Activated naive CD4-positive, alpha-beta T cell treated with Interleukin-2 at 50 U/mL for 16 hours (primary cell): ENCODE measurements at places on chromosomes 11 and 22.

- DNase-seq = no peak
Observed at GRCh38 chr11:103125462-103125861, 16.2 kb downstream of the DYNC2H1 start.

- no peak for DNase-seq
Observed at GRCh38 chr22:44721213-44721612, 19.2 kb downstream of the PRR5 start.

DNA sequence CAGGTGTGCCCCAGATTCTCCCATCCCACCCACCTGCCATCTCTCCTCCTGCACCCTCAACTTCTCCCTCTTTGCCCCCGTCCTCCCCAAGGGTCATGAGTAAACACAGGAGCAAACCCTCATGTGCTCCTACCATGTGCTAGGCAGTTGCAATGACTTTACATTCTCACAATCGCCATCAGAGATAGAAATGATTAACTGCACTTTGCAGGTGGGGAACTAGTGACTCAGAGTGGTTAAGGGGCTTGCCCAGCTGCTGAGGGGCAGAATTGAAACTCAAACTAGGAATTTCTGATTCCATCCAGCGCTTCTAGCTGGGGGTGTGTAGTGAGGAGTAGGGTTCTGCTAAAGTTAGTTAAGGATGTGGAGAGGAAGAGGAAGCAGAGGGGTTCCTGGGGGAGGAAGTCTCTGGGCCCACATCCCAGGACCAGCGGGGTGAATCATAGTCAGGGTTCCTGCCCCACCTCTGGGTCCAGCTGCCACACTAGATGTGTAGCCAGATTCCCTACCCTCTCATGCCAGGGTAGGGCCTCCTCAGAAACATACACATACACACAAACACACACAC is 16.0 kb upstream of the PRG2 start:
- DNase-seq = peak; percentile 53

- DNase-seq = no peak
Observed at GRCh38 chr11:21603886-21604285, 589.0 kb upstream of the ANO5 start.

DNA sequence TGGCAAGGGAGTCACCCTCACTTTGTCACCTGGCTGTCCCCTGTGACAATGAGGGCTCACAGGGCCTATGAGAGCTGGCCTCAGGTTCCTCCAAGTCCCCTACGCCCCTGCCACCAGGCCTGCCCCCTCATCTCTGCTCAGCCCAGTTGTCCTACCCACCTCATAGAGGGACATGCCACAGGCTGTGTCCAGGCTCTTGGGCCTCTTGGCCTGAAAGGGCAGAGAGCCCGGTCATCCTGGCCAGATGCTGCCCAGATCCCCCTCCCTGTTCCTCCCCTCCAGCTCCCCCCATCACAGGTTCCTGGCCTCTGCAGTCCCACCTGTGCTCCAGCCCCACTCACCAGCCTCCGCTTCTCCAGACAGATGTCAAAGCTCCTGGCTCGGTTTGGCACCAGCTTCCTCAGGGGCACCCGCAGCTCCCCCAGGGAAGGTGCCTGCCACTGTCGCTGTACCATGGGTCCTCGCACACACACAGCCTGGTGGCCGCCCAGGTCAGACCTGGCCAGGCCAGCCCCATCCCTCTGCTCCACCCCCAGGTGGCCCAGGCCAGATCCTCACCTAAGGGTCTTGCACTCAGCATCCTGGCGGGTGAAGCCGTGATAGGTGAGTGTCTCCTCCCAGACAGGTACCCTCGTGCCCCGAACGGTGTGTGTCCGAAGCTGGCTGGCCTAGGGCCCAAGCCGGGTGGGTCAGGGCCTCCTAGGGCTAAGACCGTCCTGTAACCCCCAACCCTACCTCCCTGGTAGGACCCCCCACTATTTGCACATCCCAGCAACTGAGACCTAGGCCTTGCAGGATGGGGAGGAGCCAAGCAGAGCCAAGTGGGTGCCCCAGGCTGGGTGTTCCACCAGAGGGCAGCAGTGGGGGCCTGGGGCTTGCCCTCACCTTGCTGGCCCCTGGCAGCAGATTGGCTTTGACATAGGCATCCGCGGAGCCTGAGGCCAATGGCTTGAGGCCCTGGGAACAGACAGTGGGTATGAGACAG is 8.3 kb downstream of the NDUFV1 start:
- peak; percentile 65 for DNase-seq

DNA sequence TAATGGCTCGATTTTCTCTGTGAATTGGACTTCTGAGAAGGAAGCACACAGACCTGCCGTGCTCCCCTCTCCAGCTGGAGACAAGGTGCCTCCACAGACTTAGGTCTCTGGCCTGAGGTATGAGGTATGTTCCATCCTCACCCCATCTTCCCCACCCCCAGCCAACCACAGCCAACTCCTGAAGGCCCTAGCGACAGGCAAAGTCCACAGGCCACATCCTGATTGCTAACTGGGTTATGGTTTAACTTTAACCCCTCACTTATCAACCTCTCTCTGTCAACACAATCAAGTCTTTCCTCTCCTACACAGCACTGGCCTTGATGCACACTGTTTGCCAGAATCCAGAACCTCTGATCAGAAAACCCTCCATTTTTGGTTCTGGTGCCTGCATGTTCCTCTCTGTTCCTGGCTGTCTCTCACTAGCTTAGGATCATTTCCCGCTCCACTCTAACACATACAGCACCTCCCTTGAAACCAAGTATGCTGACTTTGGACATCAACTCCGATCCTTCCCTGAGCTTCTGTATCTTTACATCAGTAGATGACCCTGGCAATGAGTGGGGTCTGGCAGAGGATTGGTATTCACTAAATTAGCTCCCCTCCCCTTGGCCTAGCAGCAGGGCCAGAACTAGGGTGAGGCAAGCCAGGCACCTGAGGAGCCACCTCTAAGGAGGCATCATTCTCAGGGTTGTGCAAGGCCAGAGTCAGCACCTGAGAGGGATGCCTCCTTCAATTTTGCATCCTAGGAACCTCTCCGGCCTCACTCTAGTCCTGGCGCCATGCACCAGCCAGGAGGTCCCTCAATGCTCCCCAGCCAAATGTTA is 22.0 kb downstream of the JAML start:
- DNase-seq = peak; percentile 56

- DNase-seq = no peak
Observed at GRCh38 chr11:120959189-120959588, 64.7 kb upstream of the TBCEL start.

DNA sequence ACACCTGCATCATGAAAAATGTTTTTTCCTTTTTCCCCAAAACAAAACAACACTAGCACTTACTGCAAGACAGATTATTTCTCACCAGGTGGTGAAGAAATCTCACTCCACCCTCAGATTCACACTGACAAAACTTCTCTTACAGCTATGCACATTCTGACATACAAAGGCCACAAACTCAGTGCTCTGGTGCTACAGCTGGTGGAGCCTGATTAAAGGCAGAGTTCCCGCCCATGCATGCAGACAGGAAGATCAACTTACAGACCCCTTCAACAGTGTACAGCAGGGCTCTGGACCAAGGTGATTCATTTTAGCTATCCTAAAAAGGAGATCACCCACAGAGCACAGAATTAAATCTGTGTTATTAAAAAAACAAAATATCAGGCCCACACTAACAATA is 112.6 kb downstream of the CADM1 start:
- no peak for DNase-seq

GRCh38 chr11:119445379-119445778 is 22.4 kb upstream of the THY1 start:
- no peak for DNase-seq

DNA sequence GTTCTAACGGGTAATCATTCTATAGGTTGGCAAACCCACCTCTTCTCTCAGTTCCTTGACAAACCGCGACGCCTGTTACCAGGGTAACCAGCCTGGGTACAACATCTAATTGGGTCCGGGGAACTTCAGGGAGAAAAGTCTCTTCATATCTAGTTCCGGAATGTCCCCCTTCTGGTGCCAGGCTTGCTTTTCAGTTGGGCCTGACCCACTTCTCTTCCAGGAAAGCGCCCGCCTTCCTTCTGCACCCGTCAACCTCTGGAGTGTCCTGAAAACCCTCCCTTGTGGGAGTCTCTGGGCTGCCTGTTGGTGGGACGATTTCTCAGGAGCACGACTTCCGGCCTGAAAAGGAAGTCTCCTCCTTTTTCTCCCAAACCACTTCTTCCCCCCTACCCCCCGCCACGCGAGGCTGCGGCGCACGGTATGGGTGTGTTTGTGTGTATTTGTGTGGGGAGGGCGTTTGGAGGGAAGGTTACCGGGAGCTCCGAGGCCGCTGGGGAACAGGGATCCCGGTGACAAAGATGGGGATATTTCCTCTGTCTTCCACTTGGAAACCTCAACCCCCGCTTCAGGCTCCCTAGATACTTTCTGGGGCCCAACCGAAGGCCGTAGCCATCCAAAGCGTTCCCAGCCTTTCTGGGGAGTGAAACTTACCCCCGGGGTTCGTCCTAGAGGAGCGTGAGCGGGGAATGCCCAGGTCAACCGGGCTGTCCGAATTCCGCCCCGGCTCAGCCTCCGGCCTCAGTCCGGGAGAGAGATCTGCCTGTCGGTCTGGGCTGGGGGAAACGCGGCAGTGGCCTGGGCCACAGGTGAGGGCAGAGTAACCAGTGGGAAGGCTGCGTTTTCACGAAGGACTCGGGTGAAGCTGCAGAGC is at the start of the genes NKAPD1 and PIH1D2:
NKAPD1 (plus strand) TSS at position 359 of the 871 bp plus-strand sequence. CDS start 1,276 bp downstream, outside the sequence.
PIH1D2 (minus strand) TSS at position 77 of the 871 bp plus-strand sequence. CDS start 843 bp downstream, outside the sequence.
- peak; percentile 82 for DNase-seq

- no peak for DNase-seq
Observed at GRCh38 chr22:48310289-48310688, 1517.4 kb downstream of the BRD1 start.

- no peak for DNase-seq
Observed at GRCh38 chr11:59542142-59542810, 30.9 kb downstream of the OR4D9 start.

- DNase-seq = no peak
Observed at GRCh38 chr11:128618603-128619002, 31.2 kb upstream of the ETS1 start.

DNA sequence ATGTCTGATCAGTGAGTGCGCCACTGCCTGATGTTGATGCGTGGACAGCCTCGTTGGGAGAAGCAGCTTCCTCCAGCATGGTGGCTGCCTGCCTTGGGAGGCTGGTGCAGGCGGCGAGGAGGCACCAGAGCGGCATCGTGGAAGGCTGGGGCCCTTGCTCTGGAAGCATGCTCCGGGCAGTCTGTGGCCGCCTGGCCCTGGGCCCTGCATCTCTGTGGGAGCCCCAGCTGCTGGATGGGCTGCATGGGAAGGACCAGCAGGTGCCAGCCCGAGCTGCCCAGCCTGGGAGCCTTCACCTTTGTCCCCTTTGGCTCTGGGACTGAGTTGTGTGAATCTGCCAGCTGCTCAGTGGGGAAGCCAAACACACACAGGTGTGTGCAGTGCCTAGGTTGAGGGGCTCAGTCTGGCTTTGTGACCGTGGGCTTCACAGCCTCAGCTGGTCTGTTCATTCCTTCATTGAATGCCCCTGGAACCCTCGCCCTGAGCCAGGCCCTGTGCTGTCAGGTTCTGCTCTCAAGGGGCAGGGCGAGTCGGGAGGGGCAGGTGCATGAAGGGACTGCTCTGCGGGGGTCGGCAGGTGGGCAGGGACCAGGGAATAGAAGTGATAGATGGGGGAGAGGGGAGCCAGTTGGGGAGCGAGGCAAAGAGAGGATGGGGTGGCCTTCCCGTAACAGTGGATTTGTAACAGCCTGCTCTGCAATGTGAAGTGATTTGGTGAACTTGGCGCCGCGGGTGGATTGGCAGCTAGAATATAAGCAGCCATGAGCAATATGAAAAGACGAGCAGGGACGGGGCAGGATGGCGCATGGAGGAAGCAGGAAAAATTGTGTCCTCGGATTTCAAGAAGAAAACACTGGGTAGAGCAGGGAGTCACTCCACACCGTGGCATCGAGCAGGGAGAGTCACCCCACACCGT is 354.2 kb downstream of the TBC1D22A start:
- DNase-seq = no peak

- DNase-seq = no peak
Observed at GRCh38 chr11:113947994-113948393, 26.9 kb upstream of the HTR3A start.

DNA sequence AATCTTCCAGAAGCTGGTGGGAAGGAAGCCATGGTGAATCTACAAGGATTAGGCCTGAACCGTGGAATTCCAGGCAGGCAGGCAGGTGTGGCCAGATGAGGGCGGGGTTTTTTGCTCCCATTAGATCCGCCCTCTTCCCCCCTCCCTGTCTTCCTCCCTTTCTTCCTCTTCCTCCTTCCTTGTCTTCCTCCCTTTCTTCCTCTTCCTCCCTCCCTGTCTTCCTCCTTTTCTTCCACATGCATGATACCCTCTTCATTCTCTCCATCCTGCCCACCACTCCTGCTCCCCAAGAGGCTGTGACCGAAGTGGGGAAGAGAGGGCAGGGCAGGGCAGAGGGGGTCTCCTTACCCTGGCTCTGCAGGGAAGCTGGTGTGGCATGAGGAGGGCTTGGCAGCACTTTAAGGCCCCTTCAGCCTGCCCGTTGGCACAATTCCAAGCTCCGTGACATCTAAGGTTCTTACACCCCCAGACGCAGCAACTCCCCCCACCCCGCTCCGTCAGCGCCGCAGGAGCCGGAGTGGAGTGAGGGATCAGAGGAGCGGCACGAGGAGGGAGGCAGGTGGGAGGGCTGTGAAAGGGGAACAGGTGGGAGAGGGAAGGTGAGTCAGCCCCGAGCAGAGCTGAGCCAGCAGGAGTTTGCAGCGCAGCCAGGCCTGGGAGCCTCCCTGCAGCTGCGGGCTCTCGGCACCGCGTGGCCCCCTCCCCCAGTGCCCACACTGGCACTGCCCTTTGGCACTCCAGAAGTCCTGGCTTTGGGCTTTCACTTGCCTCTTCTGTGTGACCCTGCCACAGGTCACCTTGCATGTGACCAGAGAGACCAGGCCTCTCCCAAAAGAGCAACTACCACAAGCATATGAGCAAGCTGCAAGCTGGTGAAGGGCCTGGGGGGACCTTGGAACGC is 32.1 kb downstream of the KCNJ4 start:
- DNase-seq = no peak

GRCh38 chr22:29756341-29756740 is 10.5 kb downstream of the ZMAT5 start:
- no peak for DNase-seq

DNA sequence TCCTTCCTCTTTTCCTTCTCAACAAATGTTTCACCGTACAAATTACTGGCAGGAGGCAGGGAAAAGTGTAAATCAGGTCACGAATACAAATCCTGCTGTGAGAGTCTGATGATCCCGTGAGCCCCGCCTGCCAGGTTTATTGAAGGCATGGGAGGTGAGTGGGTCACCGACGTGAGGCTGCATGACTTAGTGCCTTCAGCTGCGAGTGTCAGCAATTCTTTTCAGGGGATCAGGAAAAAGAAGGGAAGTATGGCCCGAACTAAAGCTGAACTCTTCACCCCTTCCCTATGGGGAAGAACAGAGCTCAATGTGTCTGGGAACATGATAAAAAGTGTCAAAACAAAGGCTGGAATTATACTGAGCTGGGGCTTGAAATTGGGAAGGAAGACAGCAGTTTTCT is 166.2 kb downstream of the OPCML start:
- no peak for DNase-seq

GRCh38 chr11:12216041-12216451 is 105.7 kb downstream of the MICAL2 start:
- no peak for DNase-seq

DNA sequence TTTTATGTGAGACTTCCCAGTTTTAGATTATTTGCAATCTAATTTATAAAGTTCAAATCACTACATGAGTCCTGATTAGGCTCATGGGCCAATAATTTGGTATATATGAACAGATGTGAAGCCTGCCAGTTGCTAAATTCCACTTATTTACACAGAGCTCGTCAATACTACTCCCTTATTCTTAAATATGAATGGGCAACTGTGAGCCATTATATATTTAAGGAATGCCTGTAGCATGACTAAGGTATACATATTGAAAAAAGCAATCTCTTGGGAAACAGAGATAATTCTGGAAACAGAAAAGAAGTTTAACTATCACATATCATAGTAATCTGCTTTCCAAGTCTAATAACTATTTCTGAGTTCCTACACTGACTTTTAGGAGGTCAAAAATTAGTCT is 27.0 kb downstream of the RBMXL2 start:
- DNase-seq = no peak
